ENCODE measurements at places on chromosomes 13 and 19.

DNA sequence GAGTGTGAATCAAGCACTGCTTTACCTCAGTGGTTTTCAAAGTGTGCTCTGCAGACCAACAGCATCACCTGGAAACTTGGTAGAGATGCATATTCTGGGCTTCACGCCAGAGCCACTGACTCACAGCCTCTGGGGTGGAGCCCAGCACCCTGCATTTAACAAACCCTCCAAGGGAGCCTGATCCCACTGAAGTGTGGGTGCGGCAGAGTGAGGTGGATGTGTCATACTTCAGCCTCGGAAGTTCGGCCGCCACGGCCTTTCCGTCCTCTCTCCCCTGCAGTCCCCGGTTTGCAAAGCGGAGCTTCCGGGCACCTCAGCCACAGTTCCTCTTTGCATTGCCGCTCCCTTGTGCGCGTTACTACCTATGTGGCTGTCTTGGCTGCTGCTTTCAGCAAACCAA is 33.3 kb upstream of the MICU2 start:
- peak; percentile 68 for DNase-seq

GRCh38 chr13:38496917-38497316 is 147.3 kb downstream of the UFM1 start:
- DNase-seq = no peak

DNA sequence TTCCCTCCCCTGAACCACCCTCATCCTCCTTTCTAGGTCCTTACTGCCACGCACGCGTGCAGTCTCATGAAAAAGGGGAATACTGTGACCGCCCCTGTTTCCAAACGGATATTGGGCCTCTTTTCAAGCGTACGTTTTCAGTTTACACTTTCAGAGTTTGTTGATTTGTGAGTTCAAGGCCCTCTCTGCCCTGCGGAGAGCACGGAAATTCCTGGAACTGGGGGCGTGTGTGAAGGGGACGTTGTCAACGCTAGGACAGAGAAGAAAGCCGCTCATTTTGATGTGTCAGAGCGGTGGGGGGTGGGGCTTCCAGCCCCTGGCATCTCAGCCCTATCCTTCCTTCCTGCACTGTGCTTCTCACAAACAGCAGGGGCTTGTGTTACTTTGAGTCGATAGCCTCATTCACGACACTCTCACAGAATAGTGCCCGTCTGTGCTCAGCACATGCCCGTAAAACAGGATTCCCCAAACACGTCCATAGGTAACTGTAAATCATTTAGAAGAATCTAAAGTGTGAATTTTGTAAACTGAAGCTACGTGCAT is 137.6 kb upstream of the PEG3 start:
- no peak for DNase-seq

GRCh38 chr13:98445340-98446233 is 131.3 kb downstream of the STK24 start:
- DNase-seq = peak; percentile 71

All from KBM-7 (cell line).